CD14-positive monocyte (primary cell): ENCODE measurements at places on chromosomes 12 and 14.

- peak; percentile 58 for DNase-seq
Observed at GRCh38 chr12:57146961-57147944, at the start of gene LRP1-AS. Gene LRP1-AS (minus strand): TSS chr12:57147619.

GRCh38 chr12:95339086-95339788 lies 121.6 kb downstream of the VEZT start:
- DNase-seq: no peak

GRCh38 chr14:67673451-67673850 lies 981 bp downstream of the VTI1B start:
- DNase-seq: no peak

GRCh38 chr12:110179291-110179690 lies 55.1 kb downstream of the IFT81 start:
- no peak for DNase-seq

- no peak for DNase-seq
Observed at GRCh38 chr12:91249518-91250272, 67.1 kb upstream of the DCN start.

- no peak for DNase-seq
Observed at GRCh38 chr12:104903648-104904423, 54.3 kb downstream of the SLC41A2 start.

GRCh38 chr14:85125291-85125670 lies 404.7 kb upstream of the FLRT2 start:
- no peak for DNase-seq

- no peak for DNase-seq
Observed at GRCh38 chr12:80655751-80656150, 51.7 kb upstream of the MYF6 start.

DNA sequence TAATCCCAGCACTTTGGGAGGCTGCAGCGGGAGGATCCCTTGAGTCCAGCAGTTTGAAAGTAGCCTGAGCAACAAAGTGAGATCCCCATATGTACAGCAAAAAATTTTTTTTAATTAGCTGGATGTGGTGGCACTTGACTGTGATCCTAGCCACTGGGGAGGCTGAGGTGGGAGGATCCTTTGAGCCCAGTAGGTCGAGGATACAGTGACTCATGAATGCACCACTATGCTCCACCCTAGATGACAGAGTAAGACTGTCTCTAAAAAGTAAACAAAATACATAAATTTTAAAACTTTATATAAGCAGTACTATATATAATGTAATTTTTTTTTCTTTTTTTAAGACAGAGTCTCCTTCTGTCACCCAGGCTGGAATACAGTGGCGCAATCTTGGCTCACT lies 115.4 kb downstream of the ESR2 start:
- no peak for DNase-seq

- DNase-seq: peak; percentile 83
Observed at GRCh38 chr12:118307069-118307954, 65.4 kb downstream of the TAOK3 start.

GRCh38 chr12:38110026-38110699 lies 206.4 kb upstream of the ALG10B start:
- no peak for DNase-seq

GRCh38 chr14:75610834-75611233 lies 32.4 kb downstream of the FLVCR2 start:
- DNase-seq: peak; percentile 85

DNA sequence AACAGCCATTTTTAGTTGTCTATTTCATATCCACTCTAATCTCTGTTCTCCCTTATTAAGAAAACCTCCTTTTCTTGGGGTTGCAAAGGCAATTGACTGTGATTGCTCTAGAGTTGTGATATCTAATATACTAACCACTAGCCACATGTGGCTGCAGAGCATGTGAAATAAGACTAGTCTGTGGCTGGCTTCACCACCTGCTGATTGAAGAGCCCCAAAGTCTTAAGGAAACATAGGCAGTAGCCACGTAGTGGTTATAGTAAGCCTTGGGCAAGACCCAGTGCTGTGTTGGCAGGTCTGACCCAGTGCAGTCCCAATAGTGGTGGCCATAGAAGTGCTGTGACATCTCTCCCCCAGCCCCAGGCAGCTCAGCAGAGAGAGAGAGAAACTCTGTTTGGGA lies 28.4 kb upstream of the ATP2B1 start:
- DNase-seq: no peak

DNA sequence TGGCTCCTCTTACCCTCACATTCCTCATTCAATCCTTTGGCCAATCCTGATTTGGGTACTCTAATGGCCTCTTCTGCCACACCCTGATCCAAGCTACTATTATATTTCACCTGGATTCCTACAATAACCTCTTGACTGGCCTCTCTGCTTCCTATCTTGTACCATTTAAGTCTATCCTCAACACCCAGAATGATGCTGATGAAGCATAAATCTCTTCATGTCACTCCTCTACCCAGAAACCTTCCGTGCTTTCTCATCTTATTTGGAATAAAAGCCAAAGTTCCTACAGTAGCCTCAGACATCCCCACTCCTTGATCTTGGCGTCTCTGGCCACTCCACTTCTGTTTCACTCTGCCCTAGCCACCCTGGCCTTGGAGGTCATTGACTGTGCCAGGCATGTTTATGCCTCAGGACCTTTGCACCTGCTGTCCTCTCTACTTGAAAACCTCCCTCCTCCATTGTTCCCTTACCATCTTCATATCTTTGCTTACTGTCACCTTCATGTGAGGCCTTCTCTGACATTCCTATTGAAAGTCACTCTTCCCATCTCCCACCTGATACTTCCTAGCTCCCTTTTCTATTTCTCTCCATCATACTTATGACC lies 46.4 kb upstream of the NRXN3 start:
- DNase-seq: no peak

- no peak for DNase-seq
Observed at GRCh38 chr14:21309956-21310355, 30.1 kb downstream of the RPGRIP1 start.

DNA sequence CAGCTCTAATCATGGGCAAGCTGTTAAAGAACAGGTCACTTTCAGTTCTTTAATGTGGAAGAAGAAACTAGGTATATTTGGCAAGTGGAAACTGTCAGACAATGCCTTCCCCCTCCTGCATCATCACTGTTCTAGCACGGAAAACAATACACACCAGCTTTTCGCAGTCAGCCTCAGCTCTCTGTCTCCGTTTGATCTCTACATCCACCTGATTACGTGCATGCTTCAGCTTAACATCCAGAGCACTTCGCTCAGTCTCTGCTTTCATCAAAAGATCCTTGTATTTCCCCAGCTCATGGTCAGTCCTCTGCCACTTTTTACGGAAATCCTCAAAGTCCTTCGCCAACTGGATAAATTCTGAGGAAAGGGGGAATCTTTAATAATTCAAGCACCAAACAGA lies 19.0 kb downstream of the RACGAP1 start:
- DNase-seq: no peak

- no peak for DNase-seq
Observed at GRCh38 chr12:120287491-120287890, 4.2 kb downstream of the RNU4-2 start.

GRCh38 chr14:90235179-90235976 lies 21.0 kb upstream of the PSMC1 start:
- peak; percentile 67 for DNase-seq

GRCh38 chr12:43213608-43214007 lies 338.4 kb downstream of the ADAMTS20 start:
- DNase-seq: no peak

- no peak for DNase-seq
Observed at GRCh38 chr12:88185988-88186387, 43.9 kb downstream of the TMTC3 start.

DNA sequence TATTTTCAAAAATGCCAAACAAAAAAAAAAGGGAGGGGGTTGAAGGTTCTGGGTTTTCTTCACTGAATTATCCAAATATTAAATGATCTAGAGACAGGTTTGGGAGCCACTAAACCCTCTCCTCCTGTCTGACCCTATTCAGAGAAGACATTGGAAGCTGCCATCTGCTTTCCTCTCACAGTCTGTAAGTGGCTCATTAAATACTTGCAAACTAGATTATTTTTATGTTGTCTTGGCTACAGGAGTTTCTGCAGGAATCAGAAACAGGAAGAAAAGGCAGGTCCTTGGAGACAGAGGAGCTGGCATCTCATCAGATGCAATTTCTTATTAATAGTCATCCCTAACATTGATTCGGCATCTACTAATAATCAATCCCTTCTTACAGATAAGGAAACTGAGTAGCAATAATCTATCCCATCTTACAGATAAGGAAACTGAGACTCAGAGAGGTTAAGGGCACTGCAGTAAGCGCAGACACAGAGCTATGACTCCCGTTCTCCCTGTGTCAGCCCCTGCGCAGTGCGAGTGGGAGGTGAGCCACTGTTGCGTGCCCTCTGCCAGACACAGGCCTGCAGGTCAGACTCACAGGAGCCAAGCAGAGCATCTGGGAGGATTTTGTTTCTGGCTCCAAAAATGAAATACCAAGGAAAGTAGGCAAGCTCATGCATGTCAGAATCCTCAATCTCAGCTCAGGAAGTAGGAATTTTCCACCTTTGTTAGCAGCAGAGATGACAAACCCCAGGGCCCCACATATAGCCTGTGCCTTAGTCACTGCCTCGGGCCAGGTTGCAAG lies 11.0 kb downstream of the BDKRB2 start:
- no peak for DNase-seq

- no peak for DNase-seq
Observed at GRCh38 chr12:100755186-100755585, 39.4 kb upstream of the ANO4 start.

GRCh38 chr12:75921622-75922289 lies 109.8 kb downstream of the PHLDA1 start:
- no peak for DNase-seq

GRCh38 chr14:45906257-45906656 lies 653.3 kb upstream of the MIS18BP1 start:
- no peak for DNase-seq

DNA sequence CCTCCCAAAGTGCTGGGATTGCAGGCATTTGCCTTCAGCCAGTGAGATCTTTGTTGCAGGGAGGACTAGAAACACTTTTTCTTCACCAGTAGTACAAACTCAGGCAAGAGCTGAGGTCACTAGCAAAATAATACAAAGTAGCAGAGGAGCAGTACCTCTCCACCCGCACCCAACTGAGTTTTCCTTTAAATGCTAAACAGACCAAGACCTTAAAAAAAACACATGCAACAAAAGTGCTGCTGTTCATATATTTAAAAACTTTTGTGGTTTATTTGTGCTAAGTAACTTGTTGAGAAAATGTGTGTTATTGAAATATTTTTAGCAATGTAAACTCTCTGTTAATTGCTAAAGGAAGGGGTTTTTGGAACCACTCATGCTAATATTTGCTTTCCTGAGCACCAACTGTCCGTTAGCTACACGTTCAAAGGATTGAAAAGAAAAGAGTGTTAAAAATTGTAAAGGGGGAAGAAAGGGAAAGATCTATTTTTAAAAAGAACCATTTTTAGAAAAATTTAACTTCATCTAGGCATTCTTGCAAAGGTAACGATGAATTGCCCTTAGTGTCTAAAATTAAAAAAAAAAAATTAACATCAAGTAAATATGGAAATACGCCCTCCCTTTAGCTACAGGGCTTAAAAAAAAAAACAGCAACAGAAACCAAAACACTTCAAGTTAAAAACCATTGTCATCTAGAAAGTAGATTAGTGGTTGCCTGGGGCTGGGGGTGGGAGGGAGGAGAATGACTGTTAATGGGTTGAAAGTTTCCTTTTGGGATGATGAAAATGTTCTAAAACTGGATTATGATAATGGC lies 114.0 kb upstream of the KRAS start:
- no peak for DNase-seq
